ENCODE measurements at places on chromosomes 5 and 9.

- DNase-seq = no peak
These were observed 21.7 kb upstream of the SPINK7 start for GRCh38 chr5:148290271-148291195.

DNA sequence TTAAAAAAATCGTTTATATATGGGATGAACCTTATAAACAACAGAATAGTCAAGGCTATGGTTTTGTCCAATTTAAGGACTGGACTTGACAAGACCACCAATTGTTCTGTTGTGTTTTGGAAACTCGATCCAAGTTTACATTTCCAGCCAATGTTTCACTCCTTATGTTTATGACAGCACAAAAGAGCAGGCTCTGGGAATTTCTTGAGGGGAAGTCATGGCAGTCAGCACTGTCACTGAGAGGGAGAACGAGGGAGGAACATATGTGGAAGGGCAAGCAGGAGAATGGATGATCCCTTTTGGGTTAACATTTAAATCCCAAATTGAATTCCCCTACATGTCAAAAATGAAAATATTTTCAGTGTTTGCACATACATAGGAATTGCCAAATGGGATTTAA, 292.5 kb downstream of the MARCHF11 start:
- no peak for DNase-seq

DNA sequence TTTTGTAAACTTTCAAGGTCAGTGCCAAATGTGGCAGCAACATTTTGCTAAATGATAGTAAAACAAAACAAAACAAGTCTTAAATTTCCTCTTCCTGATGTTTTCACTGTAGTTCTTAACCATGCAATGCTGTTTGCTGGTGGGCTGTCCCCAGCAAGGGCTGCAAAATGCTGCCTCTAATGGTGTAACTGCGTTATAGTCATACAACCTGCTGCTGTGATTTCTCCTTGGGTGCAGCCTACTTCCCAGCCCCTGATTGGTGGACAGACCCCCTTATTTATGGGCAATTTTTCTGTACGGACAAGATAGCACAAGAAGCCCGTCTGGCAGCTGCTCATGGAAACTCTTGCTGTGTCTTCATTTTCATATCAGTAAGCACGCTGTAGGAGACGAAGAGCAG, 26.6 kb upstream of the PIP5K1B start:
- DNase-seq = no peak

DNA sequence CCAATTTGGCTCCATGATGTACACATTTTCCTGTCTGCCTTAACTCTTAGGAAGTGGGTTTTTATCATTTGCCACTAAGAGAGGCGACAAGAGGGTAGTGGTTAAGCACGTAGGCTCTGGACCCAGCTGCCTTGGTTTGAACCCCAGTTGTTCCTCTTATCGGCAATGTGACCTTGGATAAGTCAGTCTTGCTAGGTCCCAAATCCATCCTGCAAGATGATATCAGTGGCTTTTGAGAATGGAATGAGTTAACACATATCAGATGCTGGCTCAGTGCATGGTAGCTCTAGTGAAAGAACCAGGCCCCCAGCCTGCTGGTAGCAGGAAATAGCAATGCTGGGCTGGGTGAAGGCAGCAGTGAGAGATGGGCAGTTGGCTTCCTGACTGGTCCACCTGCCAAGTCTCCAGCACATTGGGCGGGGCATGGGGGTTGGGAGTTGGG, 72.5 kb downstream of the STK10 start:
- DNase-seq = no peak

- no peak for DNase-seq
These were observed 25.3 kb downstream of the AP3B1 start for GRCh38 chr5:78269088-78269703.

GRCh38 chr9:95415158-95415557, 97.6 kb upstream of the FANCC start:
- DNase-seq = no peak

DNA sequence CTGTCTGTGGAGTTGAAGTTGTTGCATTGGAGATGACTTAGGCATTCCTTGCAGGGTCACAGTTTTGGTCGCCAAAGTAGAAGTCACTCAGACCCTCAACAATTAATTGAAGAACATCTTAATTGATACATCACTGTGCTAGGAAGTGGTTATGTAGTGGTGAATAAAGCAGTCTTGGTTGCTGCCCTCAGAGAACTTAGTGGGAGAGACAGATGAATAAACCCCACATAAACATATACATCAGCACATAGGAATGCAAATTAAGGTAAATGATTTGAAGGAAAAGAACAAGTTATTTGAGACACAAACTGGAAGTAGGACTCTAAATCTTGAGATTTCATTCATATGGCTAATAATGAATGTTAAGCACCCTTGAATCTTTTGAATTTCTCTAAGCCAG, 25.7 kb downstream of the FAM174A start:
- no peak for DNase-seq

DNA sequence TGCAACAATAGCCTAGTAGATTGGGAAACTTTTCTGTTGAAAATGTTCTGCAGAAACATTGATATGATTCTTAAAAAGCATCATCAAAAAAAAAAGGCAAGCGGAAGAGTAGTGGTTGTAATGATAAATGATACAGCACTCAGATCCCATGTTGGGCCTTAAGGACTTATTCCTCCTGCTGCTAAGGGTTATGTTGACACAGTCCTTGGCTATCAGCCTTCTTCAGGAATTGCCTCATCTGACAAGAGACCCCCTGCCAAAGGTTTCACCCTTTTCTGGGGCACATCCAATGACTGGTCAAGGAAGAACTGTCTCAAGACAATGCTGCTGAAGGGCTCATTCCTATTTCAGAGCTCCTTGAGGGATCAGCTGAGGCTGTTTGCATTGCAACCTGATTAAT, 44.3 kb upstream of the MAMDC2 start:
- DNase-seq = no peak

GRCh38 chr9:86039991-86040860, 59.1 kb downstream of the GOLM1 start:
- no peak for DNase-seq

GRCh38 chr9:33465596-33466564, 7.8 kb downstream of the NOL6 start:
- DNase-seq = no peak

- no peak for DNase-seq
These were observed 28.8 kb upstream of the IER5L start for GRCh38 chr9:129206905-129207304.

DNA sequence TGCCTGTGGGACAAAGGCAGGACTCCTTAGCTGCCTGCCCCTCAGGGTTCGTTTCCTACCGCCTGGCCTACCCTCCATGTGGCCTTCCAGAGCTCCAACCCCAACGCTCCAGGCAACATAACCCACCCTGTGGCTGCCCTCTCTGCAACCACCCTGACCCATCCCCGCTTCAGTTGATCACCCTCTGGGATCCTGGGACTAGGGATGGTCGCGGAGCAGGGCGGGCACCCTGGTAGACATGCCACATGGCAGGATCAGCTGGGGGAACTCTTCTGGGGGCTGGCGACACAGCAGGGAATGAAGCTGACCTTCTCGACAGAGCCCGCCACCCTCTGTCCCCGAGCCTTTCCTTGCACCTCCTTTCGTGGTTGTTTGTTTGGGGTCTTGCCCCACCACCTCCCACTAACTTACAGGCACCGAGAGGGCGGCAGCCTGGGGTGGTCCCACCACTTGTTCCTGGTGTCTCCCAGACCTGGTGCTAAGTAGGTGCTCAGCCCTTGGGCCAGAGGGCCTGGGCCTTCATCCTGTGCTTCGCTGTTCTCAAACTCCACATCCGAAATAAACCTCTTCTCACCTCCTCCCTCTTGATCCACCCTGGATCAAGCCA, 243.1 kb downstream of the PBX3 start:
- no peak for DNase-seq

- no peak for DNase-seq
These were observed 58.4 kb downstream of the PCSK1 start for GRCh38 chr5:96374653-96375052.

GRCh38 chr5:157743163-157744050, at the start of gene LSM11:
Gene LSM11, plus strand, starts transcription at chr5:157743712. Its CDS starts 39 bp downstream, at chr5:157743751.
- peak; percentile 89 for DNase-seq

GRCh38 chr9:123268199-123268464, 254 bp downstream of the STRBP start:
- no peak for DNase-seq

- no peak for DNase-seq
These were observed 117.2 kb downstream of the APBA1 start for GRCh38 chr9:69554945-69555344.

GRCh38 chr5:149037817-149038216, 25.0 kb downstream of the SH3TC2 start:
- DNase-seq = no peak

GRCh38 chr5:132024117-132024435, 12.6 kb upstream of the ACSL6 start:
- no peak for DNase-seq

DNA sequence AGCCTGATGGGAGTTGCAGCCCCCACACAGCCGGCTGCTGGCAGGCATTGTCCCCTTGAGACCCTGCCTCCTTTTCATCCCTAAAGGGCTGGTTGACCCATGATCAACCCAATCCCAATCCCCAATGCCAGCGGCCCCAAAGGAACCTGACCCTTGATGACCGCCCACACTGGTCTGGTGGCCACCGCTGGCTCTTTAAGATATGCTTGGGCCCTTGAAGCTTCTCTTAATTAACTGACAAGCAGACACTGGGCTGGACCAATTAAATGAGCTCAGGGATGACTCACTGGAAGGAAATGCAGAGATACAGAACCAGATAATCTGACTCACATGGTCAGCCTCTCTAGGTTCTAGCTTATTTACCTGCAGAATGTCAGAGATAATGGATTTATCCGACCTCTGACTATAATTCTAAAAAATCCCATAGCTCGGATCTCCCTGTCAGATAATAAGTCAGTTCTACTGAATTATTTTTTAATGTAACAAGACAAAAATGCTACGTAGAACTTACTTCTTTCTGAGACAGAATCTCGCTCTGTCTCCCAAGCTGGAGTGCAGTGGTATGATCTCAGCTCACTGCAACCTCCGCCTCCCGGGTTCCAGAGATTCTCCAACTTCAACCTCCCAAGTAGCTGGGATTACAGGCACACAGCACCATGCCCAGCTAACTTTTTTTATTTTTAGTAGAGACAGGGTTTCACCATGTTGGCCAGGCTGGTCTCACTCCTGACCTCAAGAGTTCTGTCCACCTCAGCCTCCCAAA, 11.1 kb upstream of the MLANA start:
- DNase-seq = no peak

DNA sequence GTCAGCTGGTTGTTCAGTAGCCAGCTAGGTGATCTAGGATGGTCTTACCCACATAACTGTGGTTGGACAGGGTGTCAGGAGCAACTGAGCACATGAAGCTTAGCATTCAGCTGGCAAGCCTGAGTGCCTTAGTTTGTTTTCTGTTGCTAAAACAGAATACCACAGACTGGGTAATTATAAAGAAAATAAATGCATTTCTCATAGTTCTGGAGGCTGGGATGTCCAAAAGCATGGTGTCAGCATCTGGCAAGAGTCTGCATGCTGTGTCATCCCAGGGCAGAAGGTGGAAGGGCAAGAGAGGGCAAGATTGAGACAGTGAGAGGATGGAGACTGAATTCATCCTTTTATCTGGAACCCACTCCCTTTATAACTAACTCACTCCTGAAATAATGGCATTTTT, 921.5 kb downstream of the TLE4 start:
- DNase-seq = no peak

- no peak for DNase-seq
These were observed 254.7 kb upstream of the SLC30A5 start for GRCh38 chr5:68839019-68839552.

DNA sequence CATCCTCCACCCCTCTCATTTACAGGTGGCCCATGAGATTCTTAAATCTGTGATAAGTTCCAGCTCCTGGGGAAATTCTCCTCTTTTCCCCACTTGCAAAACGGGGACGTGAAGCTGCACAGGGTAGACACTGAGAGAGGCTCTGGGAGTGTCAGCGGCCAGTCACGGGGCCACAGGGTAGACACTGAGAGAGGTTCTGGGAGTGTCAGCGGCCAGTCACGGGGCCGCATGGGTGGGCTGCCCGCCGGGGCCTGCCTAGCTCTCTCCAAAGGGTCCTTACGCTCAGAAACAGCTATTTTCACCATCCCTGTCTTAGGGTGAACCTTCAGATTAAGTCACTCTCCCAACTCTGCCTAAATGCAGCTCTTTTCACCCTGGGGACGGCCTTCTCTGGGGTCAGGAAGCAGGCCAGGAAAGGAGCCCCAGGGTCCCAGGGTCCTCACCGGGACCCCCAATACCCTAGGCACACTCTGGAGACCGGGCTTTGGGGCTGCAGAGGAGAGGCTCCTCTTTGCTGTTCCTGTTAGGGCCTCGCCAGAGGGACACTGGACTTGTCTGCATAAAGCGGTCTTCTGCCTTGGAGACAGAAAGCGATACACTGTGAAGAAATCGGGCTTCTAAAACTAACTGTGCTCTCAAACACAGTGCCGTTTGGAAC, 1.5 kb downstream of the FAM78A start:
- no peak for DNase-seq

- no peak for DNase-seq
These were observed 139.3 kb downstream of the RAPGEF6 start for GRCh38 chr5:131495536-131496399.

DNA sequence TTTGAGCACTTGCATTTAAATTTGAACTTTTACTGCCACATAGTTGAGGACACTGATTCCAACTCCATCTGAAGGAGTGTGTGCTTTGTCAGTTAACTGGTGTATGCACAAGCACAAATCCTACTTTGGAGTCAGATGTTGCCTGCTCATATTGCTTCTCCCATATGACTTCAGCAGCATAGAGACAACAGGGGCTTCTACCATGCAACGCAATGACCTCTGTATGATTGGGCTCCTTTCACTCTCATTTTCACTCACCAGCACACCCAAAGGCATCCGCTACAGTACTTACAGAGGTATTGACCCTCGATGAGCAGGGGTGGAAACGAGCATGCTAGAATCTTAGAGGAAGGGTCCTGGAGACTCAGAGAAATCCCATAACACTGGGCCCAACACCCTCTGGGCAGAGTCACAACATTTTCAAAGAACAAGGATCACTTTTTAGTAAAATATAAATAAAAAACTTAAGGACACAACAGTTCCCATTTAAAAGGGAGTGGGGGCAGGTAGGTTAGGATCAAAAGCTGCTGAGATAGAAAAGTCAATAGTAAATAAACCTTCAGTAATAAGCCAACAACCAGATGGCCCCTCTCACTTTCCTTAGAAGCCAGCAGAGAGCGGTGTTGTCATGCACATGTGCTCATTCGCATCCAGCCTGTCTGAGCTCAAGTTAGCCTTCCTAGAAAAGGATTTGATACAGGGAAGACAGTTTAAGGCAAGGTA, 203.8 kb downstream of the SNCAIP start:
- DNase-seq = no peak

- DNase-seq = no peak
These were observed 61.9 kb upstream of the RUFY1 start for GRCh38 chr5:179488491-179488890.

GRCh38 chr5:160976181-160976580, 124.2 kb upstream of the ATP10B start:
- no peak for DNase-seq

- no peak for DNase-seq
These were observed 2.4 kb downstream of the POLR3G start for GRCh38 chr5:90477073-90477472.

DNA sequence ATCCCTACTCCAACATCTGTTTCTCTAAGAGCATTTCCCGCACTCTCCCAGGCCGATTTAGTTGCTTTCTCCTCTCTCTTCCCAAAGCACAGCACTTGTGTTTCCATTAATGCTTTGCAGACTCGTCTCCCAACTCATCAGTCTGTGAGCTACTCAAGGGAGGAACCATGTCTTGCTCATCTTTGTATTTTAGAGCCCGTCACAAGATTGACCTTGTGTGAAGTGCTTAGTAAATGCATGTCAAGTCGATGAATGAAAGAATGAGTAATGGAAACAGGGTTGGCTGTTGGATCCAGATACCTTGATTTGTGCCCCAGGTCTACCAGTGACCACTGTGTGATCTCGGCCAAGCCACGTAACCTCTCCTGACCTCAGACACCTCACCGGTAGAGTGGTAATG, 99.3 kb downstream of the KLF4 start:
- no peak for DNase-seq
